SW480 (cell line): ENCODE measurements at places on chromosomes 12 and 14.

GRCh38 chr12:83106873-83107272, 420.2 kb downstream of the TMTC2 start:
- DNase-seq = no peak

DNA sequence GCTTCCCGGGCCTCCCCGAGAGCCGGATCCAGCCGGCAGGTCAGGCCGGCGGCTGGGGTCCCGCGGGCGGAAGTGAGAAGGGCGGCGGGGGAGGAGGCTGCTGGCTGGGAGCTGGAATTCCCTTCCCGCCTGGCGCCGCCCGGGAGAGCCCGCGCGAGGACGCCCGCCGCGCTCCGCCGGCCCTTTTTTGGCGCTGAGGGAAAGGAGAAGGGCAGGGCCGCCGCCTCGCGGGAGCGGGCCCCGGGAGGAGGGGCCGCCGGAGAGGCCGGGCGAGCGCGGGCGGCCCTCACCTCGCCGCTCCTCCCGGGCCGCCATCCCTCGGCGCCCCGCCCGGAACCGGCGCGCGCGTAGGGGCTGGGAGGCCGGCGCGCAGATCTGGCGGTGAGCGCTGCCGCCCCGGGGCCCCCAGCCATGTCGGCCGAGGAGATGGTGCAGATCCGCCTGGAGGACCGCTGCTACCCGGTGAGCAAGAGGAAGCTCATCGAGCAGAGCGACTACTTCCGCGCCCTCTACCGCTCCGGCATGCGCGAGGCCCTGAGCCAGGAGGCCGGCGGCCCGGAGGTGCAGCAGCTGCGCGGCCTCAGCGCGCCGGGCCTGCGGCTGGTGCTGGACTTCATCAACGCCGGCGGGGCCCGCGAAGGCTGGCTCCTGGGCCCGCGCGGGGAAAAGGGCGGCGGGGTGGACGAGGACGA, at the start of the genes KLHL42 and MANSC4:
KLHL42 (plus strand) TSS at position 314 of the 692 bp plus-strand sequence; CDS start at position 412, 98 bp downstream.
MANSC4 (minus strand) TSS at position 317 of the 692 bp plus-strand sequence. CDS start 8,960 bp downstream, outside the sequence.
- DNase-seq = peak; percentile 77

- DNase-seq = no peak
Observed at GRCh38 chr12:49345825-49346658, 646 bp upstream of the DNAJC22 start.

DNA sequence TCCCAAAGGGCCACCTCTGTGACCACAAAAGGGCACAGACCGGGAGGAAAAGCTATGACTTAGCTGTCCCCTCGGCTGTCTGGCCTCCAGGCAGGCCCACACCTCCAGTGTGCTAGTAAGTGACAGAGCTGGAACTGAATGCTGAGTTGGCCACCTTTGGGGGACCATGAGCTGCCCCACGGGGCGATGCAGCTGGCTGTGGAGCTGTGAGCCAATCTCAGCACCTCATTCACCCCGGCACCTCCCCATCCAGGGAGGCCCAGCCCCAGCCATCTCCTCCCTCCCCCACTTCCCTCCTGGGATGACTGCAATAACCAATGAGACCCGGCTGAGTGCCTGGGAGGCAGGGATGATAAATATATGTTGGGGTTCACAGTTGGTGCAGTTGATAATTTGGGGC, 12.2 kb upstream of the TESC start:
- no peak for DNase-seq

DNA sequence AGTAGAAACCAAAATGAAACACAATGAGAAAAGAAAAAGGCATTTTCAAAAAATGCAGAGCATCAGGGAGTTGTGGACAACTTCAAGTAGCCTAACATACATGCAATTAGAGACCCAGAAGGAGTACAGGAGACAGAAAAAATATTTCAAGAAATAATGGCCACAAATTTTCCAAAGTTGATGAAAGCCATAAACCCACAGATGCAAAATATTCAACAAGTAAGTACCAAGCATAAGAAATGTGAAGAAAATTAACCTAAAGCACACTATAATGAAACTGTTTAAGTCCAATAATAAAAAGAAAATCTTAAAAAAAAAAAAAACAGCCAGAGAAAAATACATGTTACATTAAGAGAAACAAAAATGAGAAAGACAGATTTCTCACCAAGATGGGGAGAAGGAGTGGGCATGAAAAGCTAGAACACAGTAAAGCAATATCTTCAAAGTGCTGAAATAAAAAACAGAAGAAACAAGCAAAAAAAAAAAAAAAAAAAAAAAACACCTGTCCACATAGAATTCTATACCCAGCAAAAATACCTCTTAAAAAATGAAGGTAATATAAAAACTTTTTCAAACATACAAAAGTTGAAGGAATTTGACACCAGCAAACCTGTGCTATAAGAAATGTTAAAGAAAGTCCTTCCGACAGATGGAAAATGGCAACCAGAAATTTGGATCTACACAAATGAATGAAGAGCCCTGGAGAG, 77.1 kb downstream of the PRKAB1 start:
- DNase-seq = no peak

DNA sequence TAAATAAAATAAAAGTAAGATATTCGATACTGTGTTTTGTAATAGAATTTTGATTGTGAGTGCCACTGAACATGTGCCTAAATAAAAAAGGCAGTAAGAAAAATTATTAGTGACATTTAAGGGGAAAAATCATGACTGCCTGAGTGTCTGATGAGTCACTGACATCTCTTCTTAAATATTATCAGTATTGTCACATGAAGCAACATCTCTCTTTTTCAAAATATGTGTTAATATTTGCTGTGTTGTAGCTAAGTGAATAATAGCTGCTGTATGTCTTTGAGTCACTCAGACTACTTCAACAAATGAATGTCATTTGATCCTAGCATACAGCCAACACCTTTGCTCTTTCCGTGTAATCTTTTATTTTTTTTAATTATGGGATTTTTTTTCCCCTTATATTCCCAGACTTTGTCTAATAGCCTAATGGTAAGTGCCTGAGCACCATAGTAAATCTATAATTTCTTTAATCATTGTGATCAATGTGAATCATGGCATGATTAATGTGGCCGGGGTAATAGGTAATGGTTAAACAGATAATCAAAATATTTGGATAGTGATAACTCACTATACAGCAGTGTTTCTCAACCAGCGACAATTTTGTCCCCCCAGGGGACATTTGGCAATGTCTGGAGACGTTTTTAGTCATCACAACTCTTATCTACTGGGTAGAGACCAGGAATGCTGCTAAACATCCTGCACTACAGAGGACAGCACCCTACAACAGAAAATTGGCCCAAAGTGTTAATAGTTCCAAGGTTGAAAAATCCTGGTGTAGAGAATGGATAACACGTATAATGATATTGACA, 11.7 kb upstream of the OTX2 start:
- no peak for DNase-seq

DNA sequence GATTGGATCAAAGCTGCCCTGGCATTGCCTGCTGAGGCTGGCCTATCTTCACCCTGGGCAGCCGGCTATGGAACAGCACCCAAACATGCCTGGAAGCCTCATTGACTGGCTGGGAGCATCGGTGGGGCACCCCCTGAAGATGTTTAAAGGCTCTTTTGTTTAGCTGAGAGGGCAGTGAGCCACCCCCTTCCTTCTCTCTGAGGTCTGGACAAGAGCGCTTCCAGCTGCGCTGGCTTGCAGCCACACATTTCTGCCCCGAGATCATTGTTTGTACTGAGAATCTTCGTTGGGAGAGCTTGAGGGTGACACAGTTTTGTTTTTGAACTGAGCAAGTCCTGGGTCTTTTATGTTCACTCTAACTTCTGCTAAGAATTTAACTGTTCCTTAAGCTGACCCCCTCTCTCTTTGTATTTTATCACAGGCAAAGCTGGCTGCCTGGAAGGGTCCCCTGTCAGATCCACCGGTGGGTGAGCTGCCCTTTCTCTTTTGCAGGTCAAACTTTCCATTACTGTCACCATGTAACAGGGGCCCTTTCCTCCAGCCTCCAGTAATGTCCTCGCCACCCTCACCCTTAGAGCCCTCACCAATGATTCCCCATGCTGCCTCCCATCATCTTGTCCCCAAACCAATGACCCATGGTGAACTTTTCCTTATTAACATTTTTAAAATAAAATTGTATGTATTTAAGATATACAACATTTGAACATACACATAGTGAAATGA, 212.2 kb downstream of the KIF26A start:
- DNase-seq = no peak

DNA sequence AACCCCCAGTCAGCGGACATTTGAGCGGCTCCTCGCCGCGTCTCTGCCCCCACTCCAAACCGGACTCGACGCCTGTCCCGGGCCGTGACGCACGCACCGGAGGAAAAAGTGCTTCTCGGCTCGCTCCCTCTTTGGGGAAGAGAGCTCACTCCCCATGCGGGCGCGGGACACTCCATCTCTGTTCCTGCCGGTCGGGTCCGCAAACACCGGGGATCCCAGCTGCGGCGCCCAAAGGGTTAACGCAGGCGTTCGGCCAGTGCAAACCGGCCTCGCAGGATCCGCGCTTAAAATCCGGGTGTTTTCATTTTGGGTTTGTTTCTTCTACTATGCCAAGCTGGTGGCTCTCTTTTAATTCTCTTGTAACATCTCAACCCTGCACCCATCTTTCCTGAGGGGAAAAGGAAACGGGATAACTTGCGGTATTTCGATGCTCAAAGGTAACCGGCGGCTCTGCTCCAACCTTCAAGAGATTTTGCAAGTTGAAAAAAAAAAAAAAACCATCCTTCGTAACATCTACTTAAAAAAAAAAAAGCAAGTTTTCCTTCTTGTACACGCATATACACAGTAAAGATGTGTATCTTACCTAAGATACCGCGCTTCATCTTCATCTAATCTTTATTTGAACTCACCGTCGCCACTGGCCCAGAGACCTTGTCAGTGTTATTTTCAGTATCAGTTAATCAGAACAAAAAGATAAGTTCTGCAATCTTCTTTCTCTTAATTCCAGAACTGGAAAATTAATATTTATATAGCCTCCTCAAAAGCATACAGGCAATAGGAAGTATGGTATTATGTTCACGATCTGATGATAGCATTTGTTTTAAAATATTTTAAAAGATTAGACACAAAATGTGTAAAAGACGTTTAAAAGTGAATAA, 1.6 kb upstream of the ATP2B1 start:
- peak; percentile 11 for DNase-seq

DNA sequence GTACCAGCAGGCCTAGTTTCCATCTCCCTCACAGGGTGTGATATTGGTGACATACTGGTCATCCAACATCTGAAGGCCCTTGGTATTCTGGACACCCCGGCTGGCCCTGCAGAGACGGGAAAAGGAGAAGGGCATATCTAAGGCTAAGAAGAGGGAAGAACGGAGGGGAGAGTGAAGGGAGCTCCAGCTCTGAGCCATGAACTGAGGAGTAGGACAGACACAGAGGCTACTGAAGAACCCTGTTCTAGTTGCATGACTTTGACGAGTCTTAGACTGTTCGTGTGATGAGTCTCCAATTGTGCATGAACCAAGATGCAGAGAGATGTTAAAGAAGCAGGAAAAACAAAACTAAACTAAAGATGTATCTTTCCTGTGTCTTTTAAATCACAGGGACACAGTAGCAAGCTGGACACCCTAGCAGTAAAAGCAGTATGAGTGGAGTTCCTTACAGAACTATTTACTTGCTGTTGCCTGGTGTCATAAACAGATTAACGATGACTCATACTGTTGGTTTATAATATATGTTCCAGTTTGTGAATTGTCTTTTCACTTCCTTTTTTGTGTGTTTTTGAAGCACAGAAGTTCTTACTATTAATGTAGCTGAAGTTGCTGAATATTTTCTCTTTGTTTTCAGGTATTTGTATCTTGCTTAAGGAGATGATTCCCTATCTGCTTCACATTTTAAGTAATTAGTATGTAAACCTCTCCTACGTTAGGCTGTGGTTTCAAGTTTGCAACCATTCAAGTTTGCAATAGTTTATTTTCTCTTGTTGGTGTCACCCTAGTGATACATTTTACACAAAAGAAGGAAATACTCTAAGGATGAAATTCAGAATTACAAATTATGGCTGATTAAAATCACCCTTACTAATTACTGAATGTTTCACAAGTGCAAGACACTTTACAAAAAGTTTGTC, 15.7 kb downstream of the FAR2 start:
- DNase-seq = peak; percentile 74

GRCh38 chr14:68315081-68315480, 477.8 kb downstream of the ZFP36L1 start:
- no peak for DNase-seq

- DNase-seq = no peak
Observed at GRCh38 chr12:107470645-107471044, 215.0 kb upstream of the PWP1 start.

- DNase-seq = no peak
Observed at GRCh38 chr12:72037006-72037795, 98.6 kb downstream of the TPH2 start.

DNA sequence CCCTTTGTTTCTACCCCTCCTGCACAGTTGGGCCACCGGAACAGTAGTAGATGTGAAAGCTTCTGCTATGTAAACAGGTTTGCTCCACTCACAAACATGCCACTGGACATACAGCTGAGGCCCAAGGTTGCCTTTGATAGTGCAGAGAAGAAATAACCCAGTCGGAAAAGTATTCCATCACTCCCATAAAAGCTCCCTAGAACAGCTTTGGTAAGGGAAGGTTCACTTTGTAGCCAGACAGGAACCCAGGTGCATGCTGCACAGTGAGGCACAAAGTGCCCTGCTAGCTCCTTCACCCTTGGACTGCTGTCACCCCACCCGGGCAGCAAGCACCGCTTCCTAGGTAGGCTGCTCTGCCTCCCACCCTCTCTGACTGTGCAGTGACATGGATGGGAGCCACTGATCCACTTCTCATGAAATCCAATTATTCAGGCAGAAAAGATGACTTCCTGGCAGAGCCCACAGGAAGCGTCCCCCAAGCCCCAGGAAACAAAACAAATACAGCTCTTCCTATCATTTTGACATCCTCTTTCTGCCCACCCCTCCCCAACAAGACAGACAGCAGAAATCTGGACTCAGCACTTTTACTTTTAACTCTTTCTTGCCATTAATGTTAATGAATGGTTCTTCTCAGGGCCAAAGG, 100.2 kb downstream of the SRGAP1 start:
- DNase-seq = no peak
